Natural killer cell (primary cell): ENCODE measurements at places on chromosomes 2 and 18. TPM values are rescaled to one million over a fixed set of nuclear protein-coding genes. Genes with fewer than 3 reads are reported as not detected.

Gene SNED1
- total RNA-seq, result 2.5 TPM

Gene PDE1A
- not detected for total RNA-seq

Gene EN1
- total RNA-seq, result not detected

Gene AP1S3
- total RNA-seq, result 4.5 TPM

Gene ZNF512
- total RNA-seq, result 26.5 TPM

Gene SLC25A52
- not detected for total RNA-seq

Gene TCF23
- not detected for total RNA-seq

Gene TMEM185B
- 25.2 TPM for total RNA-seq

Gene SERPINB11
- not detected for total RNA-seq

Gene ARHGAP15
- total RNA-seq, result 165 TPM

Gene SERPINB12
- total RNA-seq, result not detected

Gene AQP4
- not detected for total RNA-seq

Gene RRM2
- 22.1 TPM for total RNA-seq

Gene GAREM2
- 7.2 TPM for total RNA-seq

Gene LRPPRC
- 43.5 TPM for total RNA-seq

Gene BMP10
- total RNA-seq, result not detected

Gene SERPINB3
- not detected for total RNA-seq

Gene SPDYA
- total RNA-seq, result 8.0 TPM

Gene HNMT
- 1.1 TPM for total RNA-seq

Gene SERPINB10
- total RNA-seq, result 0.43 TPM

Gene GLI2
- total RNA-seq, result not detected

Gene SDC1
- 0.63 TPM for total RNA-seq

Gene APLF
- 3.8 TPM for total RNA-seq

Gene ALK
- not detected for total RNA-seq

Gene CCDC74B
- total RNA-seq, result 0.25 TPM

Gene ONECUT2
- not detected for total RNA-seq

Gene KIAA2012
- total RNA-seq, result not detected

Gene TMEM178A
- total RNA-seq, result not detected

Gene LRP1B
- total RNA-seq, result 0.05 TPM

Gene TMEFF2
- total RNA-seq, result not detected

Gene COL4A3
- 1.0 TPM for total RNA-seq

Gene NPPC
- not detected for total RNA-seq

Gene MRPS9
- 17.5 TPM for total RNA-seq

Gene SP9
- not detected for total RNA-seq

Gene GKN2
- not detected for total RNA-seq

Gene CDH20
- total RNA-seq, result 0.10 TPM

Gene ELAC1
- 7.9 TPM for total RNA-seq

Gene CARF
- 16.0 TPM for total RNA-seq

Gene C2orf92
- total RNA-seq, result 16.1 TPM

Gene PARD6G
- total RNA-seq, result not detected

Gene FEV
- total RNA-seq, result not detected

Gene UGT1A8
- not detected for total RNA-seq

Gene RESP18
- total RNA-seq, result not detected
